GM23248 (cell line): ENCODE measurements at places on chromosomes 2 and 18. TPM values are rescaled to one million over a fixed set of nuclear protein-coding genes. Genes with fewer than 3 reads are reported as not detected.

The CYTIP gene
- polyA plus RNA-seq: not detected in 2 replicates

The PXDN gene
- 222 and 235 TPM in 2 replicates for polyA plus RNA-seq

The GPAT2 gene
- 0.38 and 0.71 TPM in 2 replicates for polyA plus RNA-seq

The SULT1C2 gene
- not detected in 2 replicates for polyA plus RNA-seq

The SULT6B1 gene
- not detected in 2 replicates for polyA plus RNA-seq

The TSHZ1 gene
- 2.2 and 2.4 TPM in 2 replicates for polyA plus RNA-seq

The PTPRN gene
- 29.2 and 30.5 TPM in 2 replicates for polyA plus RNA-seq

The C2orf80 gene
- not detected in 2 replicates for polyA plus RNA-seq

The SSB gene
- 200 and 204 TPM in 2 replicates for polyA plus RNA-seq

The EPHA4 gene
- polyA plus RNA-seq: 18.9 and 24.4 TPM in 2 replicates

The CD28 gene
- 0.10 and 0.11 TPM in 2 replicates for polyA plus RNA-seq

The DNAH6 gene
- not detected in 2 replicates for polyA plus RNA-seq
